Occipital lobe (tissue), 3 donors: ENCODE measurements at places on chromosomes 7 and 10.

DNA sequence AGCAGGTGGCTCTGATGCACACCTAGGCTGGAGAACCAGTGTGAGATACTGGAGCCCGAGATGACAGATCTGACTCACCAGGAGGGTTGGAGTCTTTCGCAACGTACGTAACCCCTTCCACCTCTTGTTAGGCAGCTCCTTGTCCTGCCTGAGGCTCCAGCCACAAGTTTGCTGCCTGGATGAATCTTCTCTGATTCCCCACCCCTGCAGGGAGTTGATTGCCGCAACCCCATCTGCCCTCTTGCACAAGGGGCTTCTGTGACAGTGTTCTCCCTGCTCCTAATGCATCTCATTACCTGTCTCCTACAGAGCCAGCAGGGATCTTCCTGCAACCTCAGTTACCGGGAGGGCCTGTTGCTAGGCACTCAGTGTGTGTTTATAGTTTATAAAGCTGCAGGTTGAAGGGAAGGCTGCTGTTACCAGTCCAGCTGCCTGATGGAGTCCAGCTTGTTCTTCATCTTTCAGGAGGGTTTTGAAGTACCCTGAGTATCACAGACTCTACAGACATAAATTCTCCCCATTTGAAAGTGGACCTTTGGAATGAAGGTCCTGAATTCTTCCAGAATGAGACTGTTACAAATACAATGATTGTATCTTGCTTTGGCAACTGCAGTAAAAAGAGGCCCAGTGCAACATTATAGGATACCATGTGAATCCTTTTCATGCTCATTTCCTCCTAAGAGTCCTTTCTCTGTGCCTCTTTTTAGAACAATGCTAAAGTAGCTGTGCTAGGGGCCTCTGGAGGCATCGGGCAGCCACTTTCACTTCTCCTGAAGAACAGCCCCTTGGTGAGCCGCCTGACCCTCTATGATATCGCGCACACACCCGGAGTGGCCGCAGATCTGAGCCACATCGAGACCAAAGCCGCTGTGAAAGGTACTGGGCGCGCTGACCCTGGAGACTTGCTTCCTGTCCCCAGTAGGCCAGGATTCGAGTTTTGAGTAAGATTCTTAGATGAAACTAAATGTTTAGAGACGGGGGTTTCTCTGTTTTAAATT, 6.5 kb downstream of the MDH2 start:
- DNase-seq = no peak

DNA sequence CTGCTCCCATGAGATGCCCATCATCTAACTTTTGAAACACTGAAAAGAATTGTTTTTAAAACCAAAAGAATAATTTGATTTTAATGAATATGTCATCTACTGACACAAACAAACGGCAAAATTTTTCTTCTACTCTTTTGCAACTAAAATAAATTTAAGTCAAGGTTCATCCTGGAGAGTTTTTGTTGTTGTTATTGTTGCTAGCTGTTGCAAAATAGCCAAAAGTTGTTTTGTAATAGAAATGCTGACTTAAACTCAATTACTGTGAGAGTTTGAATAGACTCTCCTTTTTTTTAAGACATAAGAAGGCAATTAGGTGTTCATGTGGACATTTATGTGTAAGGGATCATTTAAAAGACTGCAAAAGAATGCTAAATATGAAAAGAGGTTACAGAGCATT, 146.0 kb upstream of the SEM1 start:
- no peak for DNase-seq

DNA sequence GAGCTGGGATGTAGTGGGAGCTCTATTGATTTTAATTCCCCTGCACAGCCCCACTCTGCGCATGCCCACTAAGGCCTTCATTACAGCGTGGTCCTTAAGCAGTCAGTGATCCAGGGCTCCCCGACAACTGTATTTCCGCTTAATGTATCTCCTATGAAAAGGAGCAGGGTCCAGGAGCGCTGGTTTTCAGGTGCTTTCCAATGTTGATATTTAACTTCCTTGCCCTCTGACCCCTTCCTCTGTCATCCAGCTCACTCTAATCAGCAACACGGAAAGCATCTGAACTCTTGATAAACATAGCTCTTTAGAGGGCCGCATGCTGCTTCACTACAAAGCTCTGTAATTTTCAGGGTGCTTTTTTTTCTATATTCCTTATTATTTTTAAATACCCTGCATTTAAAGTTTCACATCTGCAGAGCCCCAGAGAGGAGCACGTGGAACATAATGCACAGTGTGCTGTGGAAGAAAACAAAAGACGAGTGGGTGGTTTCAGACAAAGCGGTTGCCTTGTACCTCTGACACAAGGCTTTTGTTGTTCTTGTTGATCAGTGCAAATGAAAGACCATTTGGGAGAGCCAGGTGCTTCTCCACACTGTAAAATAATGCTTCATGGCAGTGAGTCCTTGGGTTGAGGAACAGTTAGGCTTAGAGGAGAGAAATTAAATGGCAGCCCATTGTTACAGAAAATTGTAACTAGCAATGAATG, 465.9 kb upstream of the CELF2 start:
- DNase-seq = no peak

DNA sequence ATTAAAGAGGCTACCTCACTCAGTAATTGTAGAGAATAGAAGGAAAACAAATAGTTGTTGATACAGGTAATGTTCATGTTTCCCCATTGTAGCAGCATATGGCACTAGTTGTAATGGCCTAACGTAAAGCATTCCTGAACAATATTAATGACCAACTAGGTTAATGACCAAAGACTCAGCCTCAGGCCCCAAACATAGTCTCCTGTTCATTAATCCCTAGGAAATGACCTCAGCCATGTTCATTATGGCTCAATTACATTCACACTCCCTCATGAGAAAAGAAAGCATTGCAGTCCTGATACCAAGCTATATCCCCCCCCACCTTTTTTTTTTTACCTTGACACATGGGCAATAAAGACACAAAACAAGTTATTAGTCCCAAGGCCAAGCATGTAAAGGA, 12.7 kb downstream of the FRMD4A start:
- no peak for DNase-seq

GRCh38 chr7:21169667-21170580, 258.0 kb upstream of the SP4 start:
- no peak for DNase-seq

- no peak for DNase-seq
Observed at GRCh38 chr10:103942866-103943265, 24.1 kb upstream of the SLK start.

DNA sequence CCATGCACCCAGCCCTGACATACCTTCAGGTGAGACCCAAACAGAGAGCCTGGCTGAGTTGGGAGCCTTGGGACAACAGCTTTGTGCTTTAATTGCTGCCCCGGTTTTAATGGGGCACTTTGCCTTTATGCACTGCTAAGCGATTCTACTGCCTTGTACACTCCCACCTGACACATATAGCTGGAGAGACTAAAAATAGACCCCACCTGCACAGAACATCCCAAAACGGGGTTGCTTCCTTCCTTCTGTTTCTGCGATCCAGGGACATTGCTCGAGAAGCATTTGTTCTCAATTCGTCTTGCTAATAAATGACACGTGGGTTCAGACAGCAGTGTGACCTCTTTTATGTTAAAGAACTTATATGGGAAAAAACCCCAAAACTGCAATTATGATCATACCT, 258.8 kb upstream of the MYO3A start:
- no peak for DNase-seq

DNA sequence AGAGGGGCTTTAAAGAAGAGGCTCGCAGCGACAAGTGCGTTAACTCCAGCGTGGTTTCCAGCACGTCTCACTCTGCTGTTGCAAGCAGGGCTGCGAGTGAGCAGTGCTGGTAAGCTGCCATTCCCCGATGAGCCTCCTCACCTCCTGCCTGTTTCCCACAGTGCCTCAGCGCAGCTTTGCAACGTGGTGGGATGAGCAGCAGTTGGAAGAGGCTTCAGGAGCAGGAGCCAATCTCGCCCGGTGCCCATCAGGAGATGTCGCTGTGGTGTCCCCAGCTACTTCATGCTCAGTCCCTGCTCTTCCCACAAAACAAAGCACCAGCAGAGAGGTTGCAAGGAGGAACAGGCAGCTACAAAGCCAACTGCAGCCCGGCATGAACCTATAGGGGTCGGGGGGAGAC, 2.4 kb upstream of the ADARB2 start:
- DNase-seq = peak; percentile 65

- no peak for DNase-seq
Observed at GRCh38 chr10:114044247-114045135, 825 bp downstream of the ADRB1 start.

GRCh38 chr7:70338015-70338414, 739.7 kb downstream of the AUTS2 start:
- DNase-seq = no peak

- no peak for DNase-seq
Observed at GRCh38 chr7:143042790-143043271, 9.3 kb upstream of the OR6V1 start.

- DNase-seq = peak; percentile 10
Observed at GRCh38 chr7:81367326-81367931, 402.4 kb downstream of the HGF start.

GRCh38 chr10:7337431-7338171, 73.2 kb downstream of the SFMBT2 start:
- no peak for DNase-seq

- no peak for DNase-seq
Observed at GRCh38 chr7:18895456-18895855, 222.0 kb downstream of the TWIST1 start.

GRCh38 chr10:75646916-75647315, 215.5 kb downstream of the LRMDA start:
- DNase-seq = no peak

DNA sequence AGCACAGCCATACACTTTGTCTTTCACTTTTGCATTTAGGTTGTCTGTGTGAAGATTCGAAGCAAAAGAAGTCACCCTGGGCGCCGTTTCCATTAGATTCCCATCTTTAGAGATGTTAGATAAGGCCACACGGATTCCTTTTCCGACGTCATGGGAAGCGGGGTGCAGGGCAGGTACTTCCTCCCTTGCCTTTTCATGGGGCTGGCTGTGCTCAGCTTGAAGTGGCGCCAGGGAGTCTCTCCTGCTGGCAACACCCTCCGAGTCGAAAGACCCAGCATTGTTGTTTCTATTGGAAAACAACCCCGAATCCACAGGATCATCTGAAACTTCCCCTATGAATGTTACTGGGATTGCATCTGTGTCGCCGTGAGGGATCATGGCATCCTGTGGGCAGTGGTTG, 246.4 kb upstream of the GRB10 start:
- no peak for DNase-seq

GRCh38 chr7:39921506-39922175, 28.4 kb upstream of the CDK13 start:
- no peak for DNase-seq

DNA sequence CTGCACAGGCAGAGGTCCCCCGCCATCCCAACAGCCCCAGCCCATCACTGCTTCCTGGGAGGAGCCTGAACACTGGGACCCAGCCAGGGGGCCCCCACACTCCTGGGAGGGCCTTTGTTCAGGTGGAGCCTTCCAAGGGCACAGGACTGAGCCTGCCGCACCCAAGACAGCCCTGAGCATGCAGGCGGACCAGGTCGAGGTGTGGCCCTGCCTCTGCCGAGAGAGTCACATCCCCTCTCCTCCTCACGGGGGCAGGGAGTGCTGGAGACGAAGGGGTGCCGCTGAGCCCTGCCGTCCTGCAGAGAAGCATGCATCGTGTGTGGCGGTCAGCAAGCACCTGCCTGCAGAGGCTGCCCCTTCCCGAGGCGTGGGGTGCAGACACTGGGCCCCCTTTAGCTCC, 7.3 kb upstream of the MAFK start:
- no peak for DNase-seq

GRCh38 chr7:150620617-150621371, 11.4 kb downstream of the GIMAP6 start:
- DNase-seq = no peak

- DNase-seq = no peak
Observed at GRCh38 chr7:136667584-136667983, 200.9 kb upstream of the CHRM2 start.

DNA sequence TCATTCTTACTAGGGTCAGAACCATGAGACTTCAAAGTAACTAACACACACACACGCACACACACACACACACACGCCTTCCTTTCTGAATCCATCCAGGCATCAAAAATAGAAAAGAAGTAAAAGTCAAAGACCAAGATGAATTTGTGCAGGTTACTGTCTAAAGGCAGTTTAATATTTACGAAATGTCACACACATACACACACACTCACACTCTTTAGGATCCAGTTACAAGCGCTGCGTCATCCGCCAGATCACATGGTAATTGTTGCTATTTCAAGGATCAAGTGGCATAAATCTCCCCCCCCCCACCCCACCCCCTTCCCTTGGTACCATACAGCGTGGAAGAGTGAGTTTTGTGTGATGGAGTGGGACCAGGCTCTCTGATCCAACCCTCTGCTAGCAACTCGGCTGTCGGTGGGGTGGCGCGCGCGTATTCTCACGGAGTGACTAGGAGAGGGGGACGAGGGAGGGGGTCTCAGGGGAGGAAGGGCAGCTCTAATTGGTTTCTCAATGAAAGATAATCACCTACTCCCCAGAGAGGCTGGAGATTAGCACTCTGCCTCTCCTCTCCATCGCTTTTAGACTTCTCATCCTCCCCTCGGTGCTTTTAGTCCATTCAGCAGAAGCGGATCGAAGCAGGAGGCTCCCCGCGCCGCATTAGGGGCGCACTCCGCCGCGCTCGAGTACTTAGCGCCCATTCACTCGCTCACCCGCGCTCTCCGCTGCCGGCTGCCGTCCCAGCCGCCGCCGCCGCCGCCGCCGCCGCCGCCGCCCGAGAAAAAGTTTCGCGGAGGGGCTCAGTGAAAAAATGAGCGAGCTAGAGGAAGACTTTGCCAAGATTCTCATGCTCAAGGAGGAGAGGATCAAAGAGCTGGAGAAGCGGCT, 83.5 kb upstream of the PRKG1 start:
- no peak for DNase-seq

DNA sequence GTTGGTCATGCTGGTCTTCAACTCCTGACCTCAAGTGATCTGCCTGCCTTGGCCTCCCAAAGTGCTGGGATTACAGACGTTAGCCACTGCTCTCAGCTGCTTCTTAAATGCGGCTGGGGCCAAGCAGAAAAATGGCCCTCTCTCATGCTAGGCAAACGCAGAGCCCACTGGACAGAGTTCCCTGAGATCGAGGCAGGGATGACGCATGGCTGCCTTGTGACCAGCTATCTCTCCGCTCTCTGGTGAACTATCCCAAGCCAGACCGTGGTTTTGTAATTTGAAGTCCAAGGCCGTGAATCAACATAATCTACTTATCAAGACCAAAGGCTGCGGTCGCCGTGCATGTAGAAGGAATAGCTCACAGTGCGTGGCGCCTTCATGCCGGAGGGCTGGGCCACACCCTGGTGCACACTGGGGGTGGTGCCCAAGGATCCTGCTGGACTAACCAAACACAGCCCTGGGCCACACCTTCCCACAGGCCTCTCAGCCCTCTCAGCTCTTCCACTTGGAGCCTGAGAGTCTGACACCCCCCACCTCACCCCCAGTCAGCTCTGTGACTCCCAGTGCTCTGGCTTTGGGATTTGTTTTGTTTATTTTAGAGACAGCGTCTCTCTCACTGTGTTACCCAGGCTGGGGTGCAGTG, 88.1 kb upstream of the CUX1 start:
- DNase-seq = no peak

GRCh38 chr7:107610323-107610722, 30.3 kb downstream of the BCAP29 start:
- DNase-seq = no peak
